Lower leg skin (tissue), 4 donors: ENCODE measurements at places on chromosomes 2 and 18. TPM values are rescaled to one million over a fixed set of nuclear protein-coding genes. Genes with fewer than 3 reads are reported as not detected.

Gene PSMA8
- not detected for total RNA-seq

DNA sequence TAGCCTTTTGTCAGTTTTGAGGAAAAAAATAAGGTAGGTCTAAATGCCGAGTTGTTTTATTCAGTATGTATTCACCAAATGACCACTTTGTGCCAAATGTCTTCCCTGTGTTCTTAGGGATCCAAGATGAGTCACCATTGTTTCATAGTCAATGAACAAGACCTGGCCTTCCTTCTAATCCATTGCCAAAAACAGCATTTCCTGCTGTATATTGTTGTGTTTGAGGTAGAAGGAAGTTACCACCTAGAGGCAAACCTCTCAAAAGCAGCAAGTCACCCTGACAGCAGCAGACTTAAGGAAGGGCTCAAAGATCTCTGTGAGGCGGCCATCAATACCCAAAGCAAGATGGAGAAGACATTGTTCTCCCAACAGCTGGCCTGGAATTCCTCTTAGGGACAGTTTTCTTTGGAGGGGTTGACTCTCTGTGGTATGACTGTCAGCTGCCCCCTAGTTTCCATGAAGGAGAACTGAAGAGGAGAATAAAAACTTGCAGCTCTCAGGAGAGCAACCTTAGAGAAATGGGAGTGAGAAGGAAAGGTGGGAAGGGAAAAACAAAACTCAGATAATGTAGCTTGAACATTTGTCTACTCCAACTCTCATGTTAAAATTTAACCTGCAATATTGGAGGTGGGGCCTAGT, 328.3 kb downstream of the LRATD1 start:
- DNase-seq = no peak

- DNase-seq = no peak
Measured at GRCh38 chr2:75800456-75800855, 89.7 kb upstream of the GCFC2 start.

Gene KCMF1
- total RNA-seq = 35.2 TPM

GRCh38 chr18:44859751-44860439, 179.2 kb downstream of the SETBP1 start:
- DNase-seq = no peak

- DNase-seq = no peak
Measured at GRCh38 chr2:188576651-188577050, 285.0 kb downstream of the GULP1 start.

DNA sequence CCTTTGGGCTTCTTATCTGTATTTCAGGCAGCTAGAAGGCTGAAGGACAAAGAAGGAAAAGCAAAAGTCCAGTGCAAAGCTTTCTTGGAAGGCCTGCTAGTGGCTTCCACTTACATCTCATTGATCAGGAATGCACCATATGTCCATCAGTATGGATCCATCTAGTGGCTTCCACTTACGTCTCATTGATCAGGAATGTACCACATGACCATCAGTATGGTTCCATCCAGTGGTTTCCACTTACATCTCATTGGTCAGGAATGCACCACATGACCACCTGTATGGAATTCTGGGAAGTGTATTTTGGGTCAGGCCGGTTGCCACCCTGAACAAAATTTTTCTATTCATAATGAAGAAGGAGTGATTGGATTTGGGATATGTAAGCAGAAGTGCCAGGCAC, 70.6 kb downstream of the LYPD6 start:
- DNase-seq = no peak

DNA sequence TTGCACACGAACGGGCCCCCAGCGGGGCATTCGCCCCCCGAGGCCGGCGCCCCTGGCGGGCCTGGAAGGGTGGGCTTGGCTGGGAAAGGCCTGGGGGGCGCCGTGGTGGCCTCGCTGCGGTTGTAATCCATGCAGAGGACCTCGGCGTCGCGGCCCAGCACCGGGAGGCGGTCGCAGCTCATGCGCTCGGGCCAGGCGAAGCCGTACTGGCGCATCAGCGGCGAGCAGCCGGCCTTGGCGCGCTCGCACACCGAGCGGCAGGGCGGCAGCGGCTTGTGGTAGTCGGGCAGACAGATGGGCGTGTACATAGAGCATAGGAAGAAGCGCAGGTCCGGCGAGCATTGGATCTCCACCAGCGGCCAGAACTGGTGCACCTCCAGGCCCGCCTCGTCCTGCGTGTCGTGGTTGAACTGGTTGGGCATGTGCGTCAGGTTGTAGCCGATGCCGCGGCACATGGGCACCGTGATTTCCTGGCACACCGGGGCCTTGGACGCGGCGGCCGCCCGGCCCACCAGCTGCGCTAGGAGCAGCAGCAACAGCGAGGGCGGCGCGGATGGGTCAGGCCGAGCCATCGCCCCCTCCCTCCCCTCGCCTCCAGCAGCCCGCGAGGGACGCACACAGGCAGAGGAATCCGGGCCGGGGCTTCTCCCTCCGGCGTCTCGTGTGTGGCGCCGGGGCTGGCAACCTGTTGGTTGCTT, 1.4 kb downstream of the FZD5 start:
- peak; percentile 87 for DNase-seq

DNA sequence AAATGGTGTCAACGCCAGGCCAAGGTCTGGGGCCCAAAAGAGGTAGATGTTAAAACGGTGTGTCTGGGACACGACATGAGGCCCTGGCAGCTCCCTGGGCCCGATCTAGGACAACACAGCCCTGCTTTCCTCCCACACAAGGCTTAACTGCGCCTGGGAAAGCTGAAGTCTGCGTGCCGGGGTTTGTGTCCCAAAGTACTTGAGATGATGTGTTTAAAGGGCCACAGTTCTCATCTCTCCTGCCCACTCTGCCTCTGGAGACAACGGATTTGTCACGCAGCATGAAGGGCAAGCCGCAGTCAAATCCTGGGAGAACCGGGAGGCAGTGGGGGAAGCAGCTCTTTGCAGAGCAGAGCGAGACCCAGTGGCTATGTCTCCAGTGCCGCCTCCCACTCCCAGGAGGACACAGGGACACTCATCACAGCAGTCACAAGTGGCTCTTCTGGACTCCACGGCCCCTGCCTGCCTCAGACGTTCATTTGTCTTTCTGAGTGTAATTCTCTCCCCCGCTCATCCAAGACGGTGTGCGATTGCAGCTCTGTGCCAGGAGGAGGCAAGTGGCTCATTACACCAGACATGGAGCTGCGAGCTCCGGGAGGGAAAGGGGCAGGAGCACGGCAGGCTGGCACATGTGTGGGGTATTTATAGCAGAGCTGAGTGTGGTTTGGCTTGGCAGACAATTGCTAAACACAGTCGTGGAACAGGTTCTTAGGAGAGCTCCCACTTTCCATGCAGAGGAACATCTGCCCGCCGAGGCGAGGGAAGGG, 57.7 kb upstream of the SEMA4C start:
- DNase-seq = peak; percentile 93

Gene REG3A
- total RNA-seq = not detected

- DNase-seq = peak; percentile 84
Measured at GRCh38 chr18:77086656-77087392, 45.8 kb downstream of the MBP start.

DNA sequence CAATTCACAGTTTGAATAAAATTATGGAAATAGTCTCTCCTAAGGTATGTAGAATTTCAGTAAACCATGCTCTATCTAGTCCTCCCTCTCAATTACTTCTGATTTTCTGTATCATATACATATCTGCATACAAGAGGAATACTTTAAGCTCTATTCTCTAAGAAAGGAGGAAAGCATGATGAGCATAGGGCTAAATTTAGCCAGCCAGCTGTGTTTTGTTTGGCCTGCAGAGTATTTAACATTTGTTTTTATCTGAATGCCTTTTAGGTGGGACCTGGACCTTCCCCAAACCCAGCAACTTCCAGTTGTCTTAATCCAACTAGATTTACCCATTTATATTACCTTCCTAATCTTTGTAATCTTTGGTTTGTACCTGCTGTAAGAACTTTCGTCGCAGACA, 42.2 kb upstream of the FAM117B start:
- DNase-seq = no peak

Gene REG1B
- not detected for total RNA-seq

DNA sequence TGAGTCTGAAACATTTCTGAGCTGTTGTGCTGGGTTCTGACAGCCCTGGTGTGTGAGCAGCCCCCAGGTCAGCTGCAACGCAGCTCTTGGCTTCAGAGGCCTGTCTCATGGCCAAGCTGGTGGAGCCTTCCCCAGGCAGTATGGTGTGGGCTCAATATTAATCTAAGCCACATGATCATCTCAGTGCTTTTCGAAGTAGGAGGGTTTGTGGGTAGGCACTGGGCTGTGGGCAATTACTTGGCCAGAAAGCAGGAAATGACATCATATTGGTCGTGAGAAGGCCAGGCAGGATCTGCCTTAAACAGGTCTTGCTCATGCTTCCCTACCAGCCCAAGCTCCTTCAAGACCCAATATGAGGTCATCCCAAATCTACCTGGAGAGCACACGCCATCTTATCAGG, 26.9 kb downstream of the LOXHD1 start:
- DNase-seq = no peak

DNA sequence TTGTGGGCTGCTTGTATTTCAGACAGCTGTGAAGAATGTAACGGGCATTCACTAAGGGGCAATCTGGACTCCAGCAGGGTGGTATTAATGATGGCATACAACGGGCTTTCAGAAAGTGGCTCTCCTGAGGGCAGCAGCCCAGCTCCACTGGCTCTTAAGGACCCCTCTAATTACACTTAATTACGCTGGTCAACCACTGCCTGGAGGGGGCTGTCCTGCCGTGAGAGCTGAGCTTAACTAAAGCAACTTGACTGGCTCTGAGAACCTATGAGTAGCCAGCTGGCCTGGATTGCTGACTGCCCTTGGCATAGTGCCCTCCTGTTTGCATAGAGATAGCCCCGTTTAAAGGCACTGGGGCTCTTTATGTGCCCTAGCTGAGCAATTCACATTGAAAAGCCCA, 3.8 kb downstream of the LIPG start:
- DNase-seq = no peak

DNA sequence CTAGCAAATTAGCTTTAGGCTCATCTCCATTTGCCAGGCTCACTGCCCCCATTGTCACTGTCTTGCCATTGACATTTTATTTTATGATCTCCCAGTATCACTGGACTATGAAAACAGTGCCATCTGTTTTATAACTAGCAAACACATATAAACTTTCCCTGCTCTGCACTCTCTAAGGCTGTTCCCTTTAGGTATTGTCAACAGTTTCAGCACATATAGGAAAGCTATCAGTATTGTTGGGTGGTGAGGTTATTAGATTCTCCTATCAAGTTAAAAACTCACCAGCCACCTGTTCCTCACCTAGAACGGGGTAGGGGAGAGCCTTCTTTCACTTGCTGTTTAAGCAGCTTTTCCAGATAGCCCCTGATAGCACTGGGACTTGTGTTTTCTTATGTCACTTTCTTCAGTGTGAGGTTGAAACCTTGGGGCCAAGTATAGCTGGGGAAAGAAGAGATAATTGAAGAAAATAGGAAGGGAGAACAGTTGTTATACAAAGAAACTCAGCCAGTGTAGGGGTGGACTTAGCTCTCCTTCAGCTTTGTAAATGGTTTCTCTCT, 32.5 kb downstream of the CFLAR start:
- no peak for DNase-seq

DNA sequence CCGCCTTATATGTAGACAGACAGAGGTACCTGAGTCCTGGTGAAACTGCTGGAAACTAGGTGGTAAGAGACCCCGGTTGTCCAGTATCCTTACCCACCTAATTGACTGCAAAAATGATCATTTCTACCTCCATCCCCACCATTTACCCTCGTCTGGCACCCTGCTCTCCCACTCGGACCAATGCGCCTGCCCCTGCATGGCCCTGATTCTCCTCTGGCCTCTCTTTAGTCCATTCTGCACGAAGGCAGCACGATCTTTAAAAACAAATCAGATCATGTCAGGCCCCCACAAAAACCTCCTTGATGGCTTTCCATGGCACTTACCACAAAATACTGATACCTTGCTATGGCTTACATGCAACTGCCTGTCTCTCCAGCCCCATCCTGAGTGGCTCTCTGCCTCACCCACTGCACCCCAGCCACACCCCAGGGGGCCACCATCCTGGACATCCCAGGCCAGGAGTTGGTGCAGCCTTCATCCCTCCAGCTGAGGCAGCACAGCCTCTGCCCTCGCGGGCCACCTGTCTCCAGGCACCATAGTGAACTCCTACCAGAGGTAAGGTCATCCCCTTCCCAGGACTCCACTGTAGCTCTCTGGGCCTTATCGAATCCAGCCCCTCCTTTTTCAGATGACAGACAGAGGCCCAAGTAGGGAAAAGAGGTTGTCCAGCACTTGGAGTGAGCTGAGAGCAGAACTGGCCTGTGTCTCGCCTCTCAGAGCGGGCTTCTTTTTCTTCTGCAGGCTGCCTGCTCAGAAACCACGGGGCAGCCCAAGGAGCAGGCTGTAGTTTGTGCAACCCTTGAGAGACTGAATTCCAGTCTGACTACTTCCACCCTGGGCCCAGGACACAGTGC, 12.3 kb upstream of the CIB4 start:
- DNase-seq = no peak

GRCh38 chr2:47616506-47616905, 166.4 kb upstream of the MSH6 start:
- DNase-seq = no peak

Gene MEX3C
- total RNA-seq = 31.5 TPM

GRCh38 chr2:101339266-101339880, 30.9 kb upstream of the RNF149 start:
- no peak for DNase-seq

GRCh38 chr2:3229221-3229620, 148.4 kb downstream of the EIPR1 start:
- no peak for DNase-seq

Gene IL36A
- total RNA-seq = not detected

GRCh38 chr2:119157850-119158511, 570 bp downstream of the C1QL2 start:
- no peak for DNase-seq
